ENCODE measurements at places on chromosomes 16 and 17. TPM values are rescaled to one million over a fixed set of nuclear protein-coding genes. Genes with fewer than 3 reads are reported as not detected.

GRCh38 chr16:72309001-72309400 is 137.0 kb upstream of the PMFBP1 start:
- DNase-seq: no peak

The PLLP gene
- total RNA-seq: 8.4 TPM

DNA sequence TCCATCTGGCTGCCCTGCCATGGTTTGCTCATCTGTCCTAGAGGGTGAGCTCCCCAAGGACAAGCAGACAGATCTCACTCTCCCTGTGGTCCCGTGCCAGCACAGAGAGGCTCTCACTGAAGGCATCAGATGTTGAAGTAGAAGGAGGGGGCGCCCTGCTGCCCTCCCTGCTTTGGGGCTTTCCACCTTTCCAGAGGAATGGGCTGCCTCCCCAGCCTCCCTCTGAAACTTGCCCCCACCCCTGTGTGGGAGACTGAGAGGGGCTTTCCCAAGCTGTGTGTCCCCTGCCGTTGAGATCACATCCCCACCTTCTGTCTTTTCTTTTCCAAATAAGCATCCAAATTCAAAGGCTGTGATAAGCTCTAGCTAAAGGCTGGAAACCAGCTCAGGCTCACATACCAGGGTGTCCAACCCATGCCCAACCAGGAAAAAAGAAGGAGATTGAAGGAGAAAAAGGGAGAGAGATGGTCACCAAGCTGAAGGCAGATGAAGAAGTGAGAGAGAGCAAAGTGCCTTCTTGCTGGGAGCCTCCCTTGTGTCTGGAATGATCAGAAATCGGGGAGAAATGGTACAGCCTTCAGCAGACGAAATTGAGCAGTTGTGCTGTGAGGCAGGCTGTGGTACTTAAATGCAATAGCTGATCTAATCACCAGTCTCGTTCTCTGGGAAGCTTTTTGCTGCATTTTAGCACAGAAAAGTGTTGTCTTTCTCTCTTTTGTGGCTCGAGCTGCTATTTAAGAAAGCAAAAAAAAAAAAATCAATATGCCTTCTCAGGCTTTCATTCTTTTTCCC is 145.9 kb upstream of the LHX1 start:
- no peak for DNase-seq

GRCh38 chr16:27945233-27945973 is 118.1 kb downstream of the GSG1L start:
- no peak for DNase-seq

The IRX6 gene
- not detected for total RNA-seq

DNA sequence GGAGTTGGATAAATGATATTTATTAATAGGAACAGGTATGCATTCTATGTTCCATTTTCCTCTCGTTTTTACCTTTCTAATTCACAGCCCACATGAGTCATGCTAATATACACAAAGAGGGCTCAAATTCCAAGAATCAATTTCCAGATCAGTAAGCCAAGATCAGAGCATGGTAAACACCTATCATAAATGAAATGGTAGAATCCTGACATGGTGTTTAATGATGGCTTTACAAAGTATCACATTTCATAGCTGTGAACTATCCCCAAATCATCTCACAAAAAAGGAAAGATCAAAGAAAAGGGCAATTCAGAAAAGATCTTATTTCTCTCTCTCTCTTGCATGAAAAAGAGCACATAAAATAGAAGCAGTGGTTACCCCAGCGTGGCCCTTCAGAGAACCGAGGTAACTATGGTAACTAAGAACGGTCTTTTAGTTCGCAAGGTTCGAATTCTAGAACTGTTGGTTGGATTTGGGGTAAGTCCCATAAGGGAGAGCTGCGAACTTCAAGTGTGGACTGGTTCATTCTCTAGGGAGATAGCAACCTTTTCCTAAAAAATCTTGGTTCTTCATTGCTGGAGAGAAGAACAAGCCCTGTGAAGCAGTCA is 73.0 kb downstream of the MARCHF10 start:
- no peak for DNase-seq
